ENCODE measurements at places on chromosomes 4 and X. TPM values are rescaled to one million over a fixed set of nuclear protein-coding genes. Genes with fewer than 3 reads are reported as not detected.

Gene ACE2
- total RNA-seq: under 0.01 TPM

Gene RBMX
- 323 TPM for total RNA-seq

Gene WFS1
- 3.7 TPM for total RNA-seq

Gene GC
- total RNA-seq: not detected

DNA sequence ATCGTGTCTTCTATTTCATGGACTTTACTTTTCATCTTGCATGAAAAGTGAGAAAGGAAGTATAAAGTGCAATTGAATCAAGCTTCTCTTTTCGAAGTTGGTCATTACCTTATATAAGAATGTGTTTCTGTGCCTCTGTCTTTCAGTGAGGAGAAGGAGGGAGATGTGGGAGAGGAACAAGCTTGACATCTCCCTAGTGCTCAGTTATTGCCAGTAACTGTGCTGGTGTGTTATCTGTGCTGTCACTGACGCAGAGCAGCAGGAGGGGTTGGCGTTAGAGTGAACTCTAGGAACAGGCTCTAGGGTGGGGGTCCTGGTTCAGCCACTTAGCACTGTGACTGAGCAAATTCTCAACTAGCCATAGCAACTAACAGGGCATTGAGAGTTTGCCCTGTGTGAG is 34.0 kb upstream of the TBC1D9 start:
- no peak for DNase-seq

GRCh38 chr4:76607266-76607799 is 172.3 kb downstream of the SHROOM3 start:
- no peak for DNase-seq

DNA sequence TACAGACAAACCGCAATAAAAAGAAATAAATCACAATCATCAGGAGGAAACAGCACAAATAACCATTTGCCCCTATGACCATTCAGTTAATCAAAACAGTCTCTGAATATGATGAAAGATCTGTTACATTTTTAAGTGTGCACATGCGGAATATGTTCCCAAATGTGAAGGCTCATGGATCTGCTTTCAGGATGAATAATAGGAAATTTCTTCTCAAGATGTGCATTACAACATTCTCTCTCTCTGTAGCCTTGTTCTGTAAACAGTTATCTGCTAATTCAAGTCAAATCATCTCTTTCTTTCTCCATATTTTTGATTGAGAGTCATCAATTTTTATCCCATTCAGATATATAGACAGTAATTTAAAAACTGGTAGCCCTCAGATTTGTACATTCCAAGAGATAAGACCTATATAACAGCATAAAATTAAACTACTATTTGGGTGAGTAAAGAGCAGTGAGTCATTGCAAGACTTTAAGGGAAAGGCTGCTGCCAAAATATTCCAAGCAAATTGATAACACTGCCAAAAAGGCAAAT is 433.9 kb upstream of the ATOH1 start:
- no peak for DNase-seq

Gene ARMCX4
- 9.4 TPM for total RNA-seq

Gene TRIM60
- total RNA-seq: not detected

DNA sequence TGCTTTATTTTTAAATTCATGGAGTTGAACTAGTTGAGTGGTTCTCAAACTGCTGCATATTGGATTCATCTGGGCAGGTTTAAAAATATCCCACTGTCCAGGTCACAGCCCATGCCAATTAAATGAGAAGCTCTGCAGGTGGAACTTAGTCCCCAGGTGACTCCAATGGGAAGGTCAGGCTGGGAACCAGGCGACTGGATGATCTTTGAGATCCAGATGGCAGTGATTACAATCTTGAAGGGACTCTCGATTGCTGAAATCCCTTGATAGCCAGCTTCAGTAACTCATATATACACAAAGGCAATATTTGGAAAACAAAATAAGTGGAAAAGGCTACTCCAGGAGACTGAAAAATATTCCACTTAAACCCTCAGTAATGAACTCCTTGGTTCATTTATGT is 8.1 kb downstream of the ADH1A start:
- DNase-seq: no peak

Gene GRIPAP1
- 35.1 TPM for total RNA-seq

Gene PLAC1
- total RNA-seq: not detected

DNA sequence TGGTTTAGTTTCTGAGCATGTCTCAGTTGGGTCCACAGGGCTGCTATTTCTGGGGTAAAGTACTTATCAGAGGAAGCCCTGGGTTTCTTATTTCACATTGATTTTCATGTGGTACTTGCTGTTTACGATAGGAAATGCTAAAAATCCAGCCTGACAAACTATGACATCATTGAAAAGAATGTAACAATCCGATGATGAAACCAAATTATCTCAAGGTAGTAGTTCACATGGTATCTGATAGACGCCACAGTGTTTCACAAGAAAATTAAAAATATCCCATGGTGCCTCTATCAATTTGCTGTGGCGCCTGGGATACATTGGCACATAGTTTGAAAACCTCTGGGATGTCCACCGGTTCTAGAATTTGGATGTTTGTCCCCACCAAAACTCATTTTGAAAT is 418.9 kb upstream of the RPS6KA3 start:
- DNase-seq: no peak

GRCh38 chr4:154609532-154609931 is 2.9 kb downstream of the FGG start:
- no peak for DNase-seq

- DNase-seq: no peak
These were observed at the start of gene SERTM2 for GRCh38 chrX:111511477-111511876. Gene SERTM2, plus strand, starts transcription at chrX:111511645. Its CDS starts 7,213 bp downstream, at chrX:111518858.

GRCh38 chrX:82816001-82816400 is 692.1 kb upstream of the POU3F4 start:
- DNase-seq: no peak

DNA sequence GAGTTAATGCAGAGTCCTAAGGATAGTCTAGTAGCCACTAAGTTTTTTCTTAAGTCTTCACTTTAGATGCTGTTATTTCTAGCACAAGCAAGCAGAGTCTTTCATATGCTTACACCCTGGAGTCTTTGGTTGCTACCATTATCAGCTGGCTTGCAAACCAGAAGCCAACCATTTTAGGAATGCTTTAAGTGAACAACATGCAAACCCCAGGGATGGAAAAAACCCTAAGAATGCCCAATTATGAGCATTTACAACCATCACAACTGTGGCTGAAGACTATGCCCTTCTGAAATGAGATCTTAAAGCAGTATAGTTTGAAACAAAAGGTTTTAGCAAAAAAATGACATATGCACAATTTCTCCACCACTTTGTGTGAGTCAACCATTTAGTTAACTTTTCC is 6.6 kb downstream of the MID1IP1 start:
- DNase-seq: no peak

GRCh38 chr4:6126971-6127745 is 73.2 kb downstream of the JAKMIP1 start:
- DNase-seq: no peak

DNA sequence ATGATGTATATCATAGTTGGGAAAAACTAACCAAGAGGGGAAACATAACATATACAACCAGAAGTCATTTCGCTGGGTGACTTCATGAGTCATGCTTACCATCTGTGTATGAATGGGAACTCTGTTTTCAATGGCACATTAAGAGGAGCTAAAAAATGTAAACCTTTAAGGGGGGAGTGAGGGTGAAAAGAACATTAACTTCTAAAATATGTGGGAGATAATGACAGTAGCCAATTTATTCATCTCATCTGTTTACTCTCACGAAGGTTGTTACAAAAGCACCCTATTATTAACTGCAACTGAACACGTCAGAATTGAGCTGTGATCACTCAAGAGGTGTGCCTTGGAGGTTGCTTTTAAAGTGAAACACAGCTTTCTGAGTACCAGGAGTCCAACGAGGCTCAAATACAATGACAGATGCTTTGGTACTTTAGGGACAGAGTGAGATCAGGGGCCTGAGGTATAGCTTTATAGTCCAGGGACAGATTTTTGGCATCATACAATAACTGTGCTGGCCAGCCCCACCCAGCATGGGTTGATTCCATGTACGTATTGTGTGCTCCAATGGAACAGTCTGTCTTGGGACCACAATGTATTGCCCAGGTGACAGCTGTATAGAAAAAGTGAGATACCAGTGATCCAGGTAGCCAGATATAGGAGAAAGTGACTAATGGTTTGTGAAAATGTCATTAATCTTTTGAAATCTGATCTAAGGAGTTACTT is 107.3 kb downstream of the AMMECR1 start:
- no peak for DNase-seq

Gene PLXNB3
- total RNA-seq: 0.82 TPM

GRCh38 chr4:148795156-148795864 is 353.1 kb upstream of the NR3C2 start:
- no peak for DNase-seq

Gene WAS
- 2.0 TPM for total RNA-seq

Gene TMEM165
- total RNA-seq: 139 TPM

DNA sequence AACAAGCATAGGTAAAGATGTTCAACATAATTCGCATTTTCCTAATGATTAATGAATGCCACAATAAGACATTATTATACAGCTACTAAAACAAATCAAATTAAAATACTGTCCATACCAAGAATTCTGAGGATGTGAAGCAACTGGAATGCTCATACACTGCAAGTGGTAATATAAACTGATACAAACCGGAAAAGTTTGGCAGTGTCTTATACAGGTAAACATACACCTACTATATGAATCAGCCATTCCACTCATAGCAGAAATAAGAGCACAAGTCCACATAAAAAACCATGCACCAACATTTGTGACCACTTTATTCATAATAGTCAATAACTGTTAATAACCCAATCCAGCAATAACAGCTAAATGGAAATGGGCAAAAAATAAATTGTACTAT is 79.3 kb downstream of the FBXW7 start:
- DNase-seq: no peak

Gene TXK
- 0.41 TPM for total RNA-seq

GRCh38 chrX:104098919-104099318 is 13.4 kb upstream of the ZCCHC18 start:
- no peak for DNase-seq

DNA sequence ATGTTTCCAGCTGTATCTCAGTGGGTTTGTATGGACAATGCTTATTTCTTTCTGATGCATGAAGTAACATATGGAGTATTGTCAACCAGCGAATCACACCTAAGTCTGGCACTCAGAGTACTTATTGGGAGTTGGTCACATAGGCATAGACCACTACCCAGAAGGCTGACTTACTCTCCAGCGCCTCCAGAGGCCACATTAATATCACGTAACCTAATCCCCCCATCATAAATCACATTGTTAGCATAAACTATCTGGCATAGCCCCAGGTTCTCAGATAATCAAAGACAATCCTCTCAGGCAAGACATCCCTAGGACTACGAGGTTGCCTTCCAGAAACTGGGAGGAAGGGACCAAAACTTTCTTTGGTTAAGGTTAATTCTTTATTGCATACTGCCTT is 560.5 kb upstream of the PABPC4L start:
- DNase-seq: no peak

Gene PLP1
- total RNA-seq: 11.8 TPM

- DNase-seq: no peak
These were observed 710 bp downstream of the PRKG2 start for GRCh38 chr4:81214144-81214880.

GRCh38 chr4:52941450-52941849 is 79.3 kb downstream of the RASL11B start:
- DNase-seq: no peak

GRCh38 chr4:1512738-1513660 is 106.8 kb upstream of the NKX1-1 start:
- DNase-seq: peak; percentile 57

Gene NMU
- total RNA-seq: 2.0 TPM

Gene GYPE
- 1.2 TPM for total RNA-seq

Gene DDX53
- not detected for total RNA-seq

GRCh38 chrX:17559728-17560379 is 177.4 kb upstream of the SCML1 start:
- no peak for DNase-seq

- DNase-seq: no peak
These were observed 42.4 kb upstream of the AGA start for GRCh38 chr4:177484613-177485021.

DNA sequence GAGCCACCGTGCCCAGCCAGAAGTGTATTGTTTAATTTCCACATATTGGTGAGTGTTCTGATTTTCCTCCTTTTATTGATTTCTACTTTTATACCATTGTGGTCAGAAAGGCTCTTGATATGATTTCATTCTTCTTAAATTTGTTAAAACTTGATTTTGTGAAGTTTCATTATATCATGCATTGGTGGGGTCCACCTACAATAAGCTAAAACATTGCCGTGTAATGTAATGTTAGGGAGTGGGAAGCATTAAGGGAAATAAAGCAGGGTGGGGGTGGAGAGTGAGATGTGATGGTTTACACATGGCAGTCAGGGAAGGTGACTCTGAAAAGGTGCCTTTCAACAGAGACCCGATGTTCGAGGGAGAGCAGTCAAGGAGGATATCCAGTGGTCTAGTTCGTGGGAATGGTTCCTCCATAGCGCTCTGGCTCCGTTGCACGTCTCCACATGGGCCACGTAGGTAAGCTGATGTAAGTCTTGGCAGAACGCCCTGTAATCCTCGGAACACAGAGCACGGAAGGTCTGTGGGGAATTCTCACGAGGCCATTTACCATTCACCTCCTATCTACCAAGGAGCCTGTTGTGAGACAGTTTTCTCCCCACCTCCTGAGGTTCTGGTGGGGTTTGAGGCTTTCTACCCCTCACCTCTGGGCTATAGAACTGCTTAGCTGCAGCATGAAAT is 7.7 kb upstream of the WDR13 start:
- DNase-seq: no peak

DNA sequence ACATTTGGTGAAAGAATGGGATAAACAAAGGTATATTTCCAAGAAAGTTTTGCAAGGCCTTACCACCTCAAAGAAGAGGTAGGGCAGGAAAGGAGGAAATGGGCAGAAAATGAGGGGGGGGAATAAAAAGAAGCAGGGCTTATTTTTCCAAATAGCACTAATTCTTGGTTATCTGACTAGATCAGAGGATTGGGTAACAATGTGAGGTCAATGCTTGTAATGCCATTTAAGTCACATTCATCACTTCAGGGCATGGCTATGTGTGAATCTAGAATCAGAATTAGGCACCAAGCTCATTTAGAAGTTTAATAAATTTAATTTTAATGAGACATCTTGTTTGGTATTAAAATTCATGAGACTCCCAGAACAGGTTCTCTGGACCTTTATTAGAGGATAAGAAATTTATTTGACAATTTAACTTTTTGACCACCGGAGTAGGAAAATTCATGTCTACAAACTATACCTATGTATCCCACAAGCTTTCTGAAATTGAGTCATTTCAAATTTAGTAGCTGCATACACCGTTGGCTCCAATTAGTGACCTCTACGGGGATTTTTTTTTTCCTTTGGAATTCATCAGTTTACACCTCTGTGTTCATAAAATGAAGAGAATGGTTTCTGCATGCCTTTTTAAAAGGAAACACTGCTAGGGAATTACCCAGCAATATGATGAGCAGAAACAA is 1.4 kb upstream of the STS start:
- DNase-seq: no peak

Gene TLR10
- 1.6 TPM for total RNA-seq

GRCh38 chr4:38803833-38804653 is 548 bp downstream of the TLR1 start:
- DNase-seq: no peak
